ENCODE measurements at places on chromosomes 5 and 9.

DNA sequence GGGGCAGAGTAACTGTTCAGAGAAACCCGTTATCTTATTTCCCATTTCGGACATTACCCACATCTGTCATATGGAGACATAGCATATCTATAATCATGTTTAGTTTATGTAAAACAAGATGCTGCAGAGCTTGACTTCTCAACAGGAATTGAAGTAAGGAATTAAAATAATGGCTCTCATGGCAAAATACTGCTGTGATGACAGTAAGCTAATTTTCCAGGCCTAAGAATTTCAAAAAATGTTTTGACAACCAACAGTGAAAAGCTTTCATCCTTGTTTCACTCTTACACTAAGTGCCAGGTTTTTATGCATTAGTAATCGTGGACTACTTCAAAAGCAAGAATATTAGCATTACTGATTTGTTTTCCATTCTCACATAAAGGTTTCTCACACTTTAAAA, 518.2 kb downstream of the PTPRD start:
- no peak for DNase-seq

- DNase-seq = peak; percentile 31
Observed at GRCh38 chr5:134874831-134875655, 872 bp downstream of the TXNDC15 start.

DNA sequence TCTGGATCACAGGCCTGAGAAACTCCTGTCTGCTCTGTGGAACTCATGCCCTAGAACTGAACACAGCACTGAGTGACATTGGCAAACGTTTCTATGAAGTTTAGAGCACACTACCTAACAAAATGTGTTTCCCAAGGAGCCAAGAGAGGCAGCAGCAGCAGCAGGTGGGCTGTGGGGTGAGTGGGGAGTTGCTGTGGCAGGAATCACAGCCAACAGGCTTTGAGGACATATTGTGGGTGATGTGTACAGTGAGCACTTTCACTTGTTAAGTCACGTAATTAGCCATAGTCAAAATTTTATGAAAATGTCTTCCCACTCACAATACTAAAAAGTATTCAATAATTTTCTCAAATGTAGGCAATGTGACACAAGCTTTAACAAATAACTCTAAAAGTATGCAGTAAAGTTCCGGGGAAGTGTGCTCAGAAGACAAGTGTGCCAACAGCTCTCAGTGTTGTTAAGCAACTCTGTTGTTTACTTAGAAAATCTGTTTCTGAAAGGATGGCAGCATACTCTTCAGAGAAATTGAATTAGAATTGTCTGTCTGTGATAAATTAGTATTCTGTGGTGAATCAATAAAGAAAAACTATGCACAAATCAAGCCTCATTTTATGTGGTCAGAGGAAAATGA, 482.1 kb downstream of the SEMA5A start:
- no peak for DNase-seq

DNA sequence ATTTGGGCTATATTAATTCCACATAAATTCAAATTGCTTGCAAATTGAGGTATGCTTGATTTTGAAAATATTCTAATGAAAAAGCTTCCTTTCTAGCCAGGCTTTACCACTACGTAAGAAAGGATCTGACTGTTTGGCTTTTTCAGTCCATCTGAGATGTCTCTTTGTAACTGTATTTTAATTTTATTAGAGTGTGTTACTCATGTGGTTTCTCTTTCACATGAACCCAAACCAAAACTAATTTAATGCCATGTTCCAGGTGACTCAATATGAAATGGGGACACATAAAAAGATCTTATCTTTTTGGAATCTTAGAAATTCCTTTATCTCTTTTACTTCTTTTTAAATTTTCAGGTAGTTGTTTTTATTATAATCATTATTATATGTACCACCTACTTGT, 85.3 kb downstream of the NFIB start:
- no peak for DNase-seq

- no peak for DNase-seq
Observed at GRCh38 chr5:94031631-94032030, 290.2 kb upstream of the POU5F2 start.

DNA sequence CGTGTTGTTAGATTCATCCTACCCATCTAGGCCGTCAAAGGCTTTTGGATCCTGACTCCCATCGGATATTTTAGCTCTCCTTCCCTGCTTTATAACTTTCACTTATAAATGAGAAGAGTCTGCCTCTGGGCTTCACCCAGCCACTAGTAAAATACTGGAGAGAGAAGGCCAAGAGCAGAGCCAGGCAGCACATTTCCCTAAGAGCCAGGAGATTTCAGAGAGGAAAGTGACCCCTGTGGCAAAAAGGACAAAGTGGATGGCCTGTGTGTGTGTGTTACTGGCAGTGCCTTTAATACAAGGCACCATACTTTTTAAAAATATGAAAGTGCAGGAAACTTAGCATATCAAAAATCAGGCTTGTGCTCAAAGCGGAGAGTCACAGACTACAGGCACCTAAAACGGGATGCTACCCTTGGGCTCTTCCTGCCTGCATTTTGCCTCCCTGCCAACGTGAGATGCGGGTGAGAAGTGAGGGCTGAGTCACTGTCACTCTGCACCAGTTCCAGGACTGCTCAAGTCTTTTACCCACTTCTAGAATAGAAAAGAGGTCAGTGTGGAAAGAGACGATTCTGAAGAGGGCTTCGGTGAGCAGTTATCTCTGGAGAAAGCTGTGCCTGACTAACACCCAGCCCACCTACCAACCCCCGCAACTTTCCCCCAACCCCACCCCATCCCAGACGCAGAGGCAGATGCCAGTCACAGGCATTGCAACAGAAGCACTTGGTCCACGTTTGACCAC, 15.9 kb downstream of the NFIL3 start:
- DNase-seq = no peak

GRCh38 chr5:118314931-118315330, 673.4 kb downstream of the DTWD2 start:
- DNase-seq = no peak

- no peak for DNase-seq
Observed at GRCh38 chr5:13246053-13246452, 698.4 kb downstream of the DNAH5 start.

DNA sequence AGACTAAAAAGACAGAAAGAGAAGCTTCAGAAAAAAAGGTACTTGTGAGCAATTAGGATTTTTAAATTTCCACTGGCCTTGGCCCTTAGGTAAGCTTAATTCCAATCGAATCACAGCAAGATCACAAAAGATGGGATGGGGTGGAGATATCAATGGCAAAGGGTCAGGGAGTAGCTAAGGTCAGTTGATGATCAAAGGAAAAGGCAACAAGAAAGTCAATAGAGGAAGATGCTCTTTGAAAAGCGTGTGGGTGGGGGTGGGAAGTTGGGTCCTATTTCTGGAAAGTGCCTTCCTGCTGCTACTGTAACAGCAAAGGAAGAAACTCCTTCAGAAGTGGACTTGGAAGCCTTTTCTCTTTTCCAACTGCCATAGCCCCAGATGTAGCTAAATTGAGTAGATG, 7.3 kb downstream of the C1QTNF3 start:
- DNase-seq = no peak

Measured in CD4-positive, alpha-beta T cell treated with Interleukin-6 for 4 hours (primary cell).